Spleen (tissue), 13 donors: ENCODE measurements at places on chromosomes 1 and 21. TPM values are rescaled to one million over a fixed set of nuclear protein-coding genes. Genes with fewer than 3 reads are reported as not detected.

Gene COL8A2
- 32.0 TPM for total RNA-seq

DNA sequence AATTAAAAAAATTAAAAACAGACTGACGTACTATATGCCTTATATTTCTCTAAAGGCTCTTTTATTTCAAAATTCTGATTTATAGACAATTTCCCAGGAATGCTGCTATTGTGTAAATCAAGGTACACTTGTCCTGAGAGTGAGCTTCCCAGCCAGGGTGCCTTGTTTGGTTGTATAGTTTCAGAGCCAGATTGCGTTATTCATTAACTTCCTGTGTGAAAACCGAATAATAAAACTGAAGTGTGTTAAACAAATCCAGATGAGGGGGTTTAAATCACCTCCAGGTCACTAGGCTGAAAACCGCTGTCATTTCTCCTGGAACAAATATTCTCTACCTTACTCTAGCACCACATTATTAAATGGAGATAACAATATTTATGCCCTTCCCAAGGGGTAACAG lies 68.7 kb downstream of the LMX1A start:
- H3K4me3 ChIP-seq = no peak overlapping the region
- H3K4me1 ChIP-seq = no peaks in the 10 kb centered on the region
- DNase-seq = no peak

DNA sequence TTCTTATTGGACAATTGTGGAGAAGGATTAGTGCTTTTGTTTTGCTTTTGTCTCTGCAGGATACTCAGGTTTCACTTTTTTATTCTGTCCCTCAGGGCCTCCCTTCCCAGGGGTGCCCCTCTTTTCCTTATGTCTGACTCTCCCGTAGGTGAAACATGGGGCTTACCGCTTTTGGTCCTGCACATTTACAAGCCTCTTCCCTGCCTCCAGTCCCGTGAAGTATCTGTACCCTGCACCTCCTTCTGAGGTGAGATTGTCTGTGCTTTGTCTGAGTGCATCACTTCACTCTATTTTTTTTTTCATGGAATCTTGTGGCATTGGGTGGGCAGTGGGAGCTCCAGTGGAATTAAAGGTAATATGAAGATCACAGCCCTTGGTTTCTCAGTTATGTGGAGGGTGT lies 758.1 kb upstream of the TPTE start:
- H3K4me3 ChIP-seq = no peak overlapping the region
- H3K36me3 ChIP-seq = no peaks in the 10 kb centered on the region

GRCh38 chr1:247373721-247374141 lies 42.1 kb upstream of the ZNF496 start:
- peaks cover 7% of the 10 kb centered on the region for H3K4me1 ChIP-seq
- no peak overlapping the region for H3K27ac ChIP-seq
- DNase-seq = peak; percentile 82
- H3K27me3 ChIP-seq = no peaks in the 10 kb centered on the region
- no peaks in the 10 kb centered on the region for H3K36me3 ChIP-seq
